ENCODE measurements at places on chromosomes 3 and 15.
A peak's percentile ranks its signal among the peaks of the same experiment; 100 is the strongest.

DNA sequence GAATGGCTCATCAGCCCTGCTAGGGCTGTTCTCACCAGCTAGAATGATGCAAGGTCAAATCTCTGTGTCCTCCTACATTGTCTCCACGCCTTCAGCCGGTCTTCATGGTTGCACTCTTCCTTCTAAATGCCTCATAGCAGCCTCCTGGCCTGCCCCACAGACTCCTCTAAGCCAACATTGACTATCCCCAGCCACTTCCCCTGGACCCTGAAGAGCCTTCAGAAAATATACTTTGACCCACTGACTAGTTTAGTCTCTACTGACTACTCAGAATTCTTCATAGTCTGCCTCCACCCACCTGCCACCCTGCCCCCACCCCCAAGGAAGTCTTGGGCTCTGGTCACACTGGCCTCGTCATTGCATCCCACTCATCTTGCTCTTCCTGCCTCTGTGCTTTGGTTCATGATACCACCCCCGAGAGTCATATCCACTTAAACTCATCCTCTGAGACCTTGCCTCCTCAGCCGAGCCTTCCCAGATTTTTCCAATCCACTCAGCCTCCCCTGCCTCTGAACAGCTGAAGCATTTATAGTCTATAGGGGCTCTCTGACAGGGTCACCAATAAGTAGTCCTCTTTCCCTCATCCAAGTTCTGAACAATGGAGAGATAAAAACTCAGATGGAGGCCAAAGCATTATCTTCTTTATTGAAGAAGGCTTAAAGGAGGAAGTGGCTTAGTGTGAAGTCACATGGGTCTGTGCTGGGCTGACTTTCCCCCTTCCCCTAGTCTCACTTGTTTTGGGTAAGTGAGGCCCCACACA lies 9.5 kb upstream of the DOCK3 start:
- DNase-seq: no peak

GRCh38 chr15:69380100-69380725 lies 33.9 kb upstream of the KIF23 start:
- peak; percentile 14 for DNase-seq

DNA sequence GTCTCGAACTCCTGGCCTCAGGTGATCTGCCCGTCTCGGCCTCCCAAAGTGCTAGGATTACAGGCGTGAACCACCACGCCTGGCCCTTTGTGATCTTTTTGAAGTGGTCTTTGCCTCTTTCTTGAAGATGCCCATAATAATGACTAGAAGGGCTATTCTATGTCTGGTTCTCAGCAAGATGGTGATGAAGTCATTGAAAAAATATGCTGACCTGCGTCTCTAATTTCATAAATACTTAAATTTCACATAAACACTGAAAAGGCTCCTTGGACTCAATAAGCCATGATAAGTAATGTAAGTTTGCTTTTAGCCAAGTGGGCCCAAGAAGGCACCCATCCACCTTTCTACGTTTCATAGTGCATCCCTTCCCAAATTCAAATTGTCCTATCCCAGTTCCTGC lies 775 bp upstream of the MAPK6 start:
- no peak for DNase-seq

- DNase-seq: no peak
Observed at GRCh38 chr15:83512459-83512858, 65.3 kb downstream of the SH3GL3 start.

DNA sequence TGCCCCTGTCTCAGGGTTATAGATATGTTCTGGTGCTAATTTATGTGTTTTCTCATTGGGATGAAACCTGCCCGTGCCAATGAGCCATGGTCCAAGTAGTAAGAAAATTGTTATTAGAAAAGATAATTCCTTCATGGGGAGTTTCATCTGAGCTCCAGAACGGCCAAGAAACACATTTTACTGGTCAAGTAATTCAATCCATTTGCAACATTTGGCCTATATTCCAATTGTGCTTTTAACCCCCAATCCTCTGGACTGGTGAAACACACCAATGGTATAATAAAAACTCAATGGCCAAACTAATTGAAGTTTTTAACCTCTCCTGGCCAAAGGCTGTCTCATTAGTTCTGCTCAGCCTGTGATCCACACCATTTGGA lies 53.7 kb upstream of the XCR1 start:
- DNase-seq: no peak

DNA sequence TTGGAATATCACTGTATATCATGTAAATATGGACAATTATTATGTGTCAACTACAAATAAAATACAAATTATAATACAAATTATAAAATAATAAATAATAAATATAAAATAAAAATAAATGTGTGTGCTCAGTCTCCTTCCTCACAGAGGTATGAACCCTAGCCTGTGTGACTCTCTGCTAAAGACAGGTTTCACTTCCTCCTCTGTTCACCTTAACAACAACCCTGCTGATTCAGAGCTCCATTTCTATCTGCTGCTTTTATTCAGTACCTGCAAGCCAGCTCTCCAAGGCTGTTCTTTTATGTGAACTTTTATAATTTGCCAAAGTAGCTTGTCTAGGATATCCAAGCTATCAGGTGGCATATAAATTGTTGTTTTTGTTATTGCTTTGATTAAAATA lies 610.7 kb upstream of the GRM7 start:
- DNase-seq: no peak

GRCh38 chr3:70608434-70608833 lies 296.0 kb upstream of the MDFIC2 start:
- no peak for DNase-seq

- DNase-seq: no peak
Observed at GRCh38 chr3:25476639-25477038, 48.6 kb downstream of the RARB start.

- no peak for DNase-seq
Observed at GRCh38 chr15:78325092-78325843, 14.9 kb upstream of the CRABP1 start.

GRCh38 chr15:47412136-47412535 lies 305.2 kb upstream of the SEMA6D start:
- no peak for DNase-seq

- no peak for DNase-seq
Observed at GRCh38 chr15:93307513-93307912, 218.5 kb upstream of the RGMA start.

DNA sequence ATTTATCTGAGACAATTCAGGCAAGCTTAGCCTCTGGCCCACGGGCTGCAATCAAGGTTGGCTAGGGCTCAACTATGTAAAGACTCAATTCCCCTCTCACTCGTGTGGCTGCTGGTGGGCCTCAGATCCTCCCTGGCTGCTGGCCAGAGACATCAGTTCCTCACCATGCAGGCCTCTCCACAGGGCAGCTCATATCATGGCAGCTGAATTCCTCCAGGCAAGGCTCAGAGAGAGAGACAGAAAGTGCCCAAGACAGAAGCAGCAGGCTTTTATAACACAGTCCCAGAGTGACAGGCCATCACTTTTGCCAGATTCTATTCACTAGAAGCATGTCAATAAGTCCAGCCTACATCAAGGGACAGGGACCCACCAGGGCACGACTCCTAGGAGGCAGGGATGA lies 63.2 kb downstream of the XXYLT1 start:
- no peak for DNase-seq

GRCh38 chr15:64216730-64217428 lies 54.1 kb upstream of the PPIB start:
- DNase-seq: no peak

DNA sequence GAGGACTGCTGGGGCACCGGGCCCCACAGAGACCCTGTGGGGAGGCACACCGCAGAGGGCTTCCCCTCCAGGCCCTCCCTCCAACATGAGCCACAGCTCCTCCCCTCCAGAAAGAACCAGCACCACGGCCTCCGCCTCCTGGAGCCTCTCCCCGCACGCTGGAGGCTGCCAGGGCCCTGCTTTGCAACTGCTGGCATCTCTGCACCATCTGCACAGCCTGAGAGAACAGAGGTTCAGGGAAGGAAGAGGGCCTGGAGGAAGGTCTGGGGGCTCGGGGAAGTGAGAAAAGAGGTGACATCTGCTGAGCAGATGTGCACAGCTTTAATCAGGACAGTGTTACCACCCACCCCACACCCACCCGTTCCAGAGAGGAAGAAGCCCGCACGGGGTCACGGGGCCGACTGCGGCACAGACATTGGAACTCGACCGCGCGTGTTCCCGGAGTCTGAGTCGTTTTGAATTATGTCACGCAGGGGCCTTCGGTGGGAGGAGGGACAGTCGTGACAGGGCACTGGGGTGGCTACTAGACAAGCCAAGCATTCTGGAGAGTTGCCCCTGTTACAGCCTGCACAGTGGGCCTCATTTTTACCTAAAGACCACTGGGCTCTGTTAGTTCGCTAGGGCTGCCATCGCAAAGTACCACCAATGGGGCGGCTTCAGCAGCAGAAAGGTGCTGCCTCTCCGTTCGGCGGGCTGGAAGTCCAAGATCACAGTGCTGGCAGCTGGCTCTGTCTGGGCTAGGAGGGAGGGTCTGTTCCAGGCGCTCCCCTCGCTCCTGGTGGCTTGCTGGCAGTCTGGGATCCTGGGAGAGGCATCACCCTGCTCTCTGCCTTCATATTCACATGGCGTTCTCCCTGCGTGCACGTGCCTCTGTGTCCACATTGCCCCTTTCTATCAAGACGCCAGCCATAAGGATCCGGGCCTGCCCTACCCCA lies 194.8 kb downstream of the XXYLT1 start:
- no peak for DNase-seq

DNA sequence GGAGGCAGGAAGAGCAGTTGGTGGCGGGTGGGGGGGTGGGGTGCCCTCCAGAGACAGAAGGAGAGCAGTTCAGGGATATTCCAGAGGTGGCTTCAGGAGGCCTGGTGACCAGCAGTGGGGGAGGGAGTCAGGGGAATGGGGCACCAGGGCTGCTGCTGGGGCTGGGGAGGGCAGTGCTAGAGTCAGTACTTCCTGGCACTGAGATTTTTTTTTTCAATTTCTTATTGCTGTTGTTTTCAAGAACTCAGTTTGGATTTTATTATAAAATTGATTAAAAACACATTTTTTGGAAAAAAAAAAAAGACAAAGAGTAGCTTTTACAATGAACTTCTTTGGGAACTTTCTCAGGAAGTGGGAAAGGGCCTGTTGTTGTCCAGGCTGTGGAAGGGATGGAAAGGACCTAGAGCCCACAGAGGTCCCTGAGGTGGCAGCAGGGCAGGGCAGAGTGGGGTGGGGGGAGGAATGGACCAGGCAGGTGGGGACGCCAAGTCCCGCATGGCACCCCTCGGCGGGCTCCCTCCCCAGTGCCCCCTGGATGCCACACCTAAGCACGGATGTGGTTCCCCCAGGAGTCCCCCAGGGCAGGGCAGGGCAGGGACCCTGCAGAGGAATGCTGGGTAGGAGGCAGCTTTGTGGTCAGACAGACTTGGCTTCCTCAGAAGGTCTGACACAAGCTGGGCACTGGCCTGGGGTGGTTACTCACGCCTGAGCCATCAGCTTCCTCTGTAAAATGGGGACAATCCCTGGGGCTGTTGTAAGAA lies 8.5 kb upstream of the ANPEP start:
- no peak for DNase-seq

DNA sequence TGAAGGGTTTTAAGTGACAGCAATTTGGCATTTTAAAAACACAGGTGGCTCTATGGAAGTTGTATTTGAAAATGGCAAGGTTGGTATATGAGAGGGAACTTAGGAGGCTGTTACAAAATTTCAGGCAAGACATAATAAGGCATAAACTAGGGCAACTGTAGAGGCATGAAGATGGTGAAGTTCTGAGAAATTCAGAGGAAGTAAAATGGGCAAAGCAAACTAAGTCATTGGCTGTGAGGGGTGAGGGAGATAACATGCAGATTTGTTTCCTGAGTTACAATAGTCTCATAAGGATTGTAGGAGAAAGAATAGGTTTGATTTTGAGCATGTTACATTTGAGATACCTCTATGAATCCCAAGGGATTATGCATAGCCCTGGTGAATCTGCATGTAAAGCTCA lies 302.9 kb upstream of the ARHGEF26 start:
- DNase-seq: no peak

GRCh38 chr15:37037850-37038715 lies 62.3 kb downstream of the MEIS2 start:
- DNase-seq: no peak

DNA sequence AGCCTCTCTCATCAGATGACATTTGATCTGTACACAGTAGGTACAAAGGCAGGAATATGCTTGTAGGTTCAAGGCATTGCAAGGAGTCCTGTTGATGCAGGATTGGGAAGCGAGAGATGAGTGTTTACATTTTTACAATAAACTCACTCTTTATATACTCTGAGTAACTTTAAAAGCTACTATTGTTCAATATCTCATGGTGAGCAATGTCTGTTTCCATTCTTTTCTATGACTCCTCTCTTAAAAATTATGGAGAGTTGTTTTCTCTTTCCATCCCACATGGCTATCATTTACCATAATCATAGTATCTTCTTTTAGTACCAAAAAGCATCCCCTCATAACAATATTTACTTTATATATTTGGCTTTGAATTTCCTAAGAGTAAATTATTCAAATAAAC lies 314.0 kb upstream of the CDIN1 start:
- no peak for DNase-seq

DNA sequence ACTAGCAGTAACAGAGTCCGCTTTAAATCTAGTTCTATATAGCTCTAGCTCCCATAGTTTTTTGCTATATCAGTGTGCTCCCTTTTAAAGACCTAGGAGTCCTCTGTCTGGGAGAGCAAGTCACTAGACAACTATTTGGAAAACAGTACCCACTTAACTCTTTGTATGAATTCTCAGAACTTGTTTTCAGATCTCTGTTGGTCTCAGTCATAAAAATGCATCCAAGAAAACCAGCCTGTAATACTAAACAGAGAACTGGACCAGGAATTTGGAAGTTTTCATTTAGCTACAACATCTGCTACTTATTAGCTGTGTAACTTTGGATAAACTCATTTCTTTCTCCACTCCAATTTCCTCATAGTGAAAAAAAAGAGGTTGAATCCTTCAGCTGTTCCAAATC lies 56.9 kb upstream of the C3orf49 start:
- no peak for DNase-seq

- DNase-seq: peak; percentile 67
Observed at GRCh38 chr3:188950832-188951489, 220.8 kb upstream of the TPRG1 start.

DNA sequence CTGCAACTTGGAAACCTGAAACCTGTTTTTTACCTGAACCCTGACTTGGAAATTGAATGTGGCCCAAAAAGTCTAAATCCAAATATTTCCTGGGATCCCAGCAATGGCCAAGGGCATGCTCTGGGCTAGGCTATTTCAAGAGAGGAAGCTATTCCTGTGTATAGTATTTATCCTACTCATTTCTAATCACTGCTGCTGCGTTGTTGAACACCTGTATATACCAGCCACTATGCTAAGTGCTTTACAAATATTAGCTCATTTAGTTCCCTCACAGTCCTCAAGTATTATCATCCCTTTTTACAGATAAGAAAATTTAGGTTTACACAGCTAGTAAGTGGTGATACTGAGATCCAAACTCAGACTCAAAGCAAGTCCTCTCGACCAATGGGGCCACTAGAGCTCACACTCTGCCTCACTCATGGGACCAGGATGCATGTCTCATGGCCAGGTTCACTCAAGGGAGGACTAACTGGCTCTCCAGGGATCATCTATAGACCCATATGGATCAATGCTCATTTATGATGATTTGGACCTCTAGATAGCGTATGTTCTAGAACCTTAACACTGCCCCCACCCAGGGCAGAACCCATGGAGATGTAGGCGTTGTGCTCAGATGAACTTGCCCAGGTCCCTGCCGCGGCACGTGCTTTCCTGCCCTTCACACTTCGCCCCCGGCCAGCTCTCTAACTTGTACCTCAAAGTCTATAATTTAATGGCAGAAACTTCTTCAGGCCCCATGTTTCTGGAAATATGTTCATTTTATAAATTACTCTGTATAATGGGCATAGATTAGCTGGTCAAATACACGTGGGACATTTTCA lies 2.6 kb upstream of the CCR4 start:
- no peak for DNase-seq

Data from SW 1271 (cell line).